Sciatic nerve (tissue), 2 donors: ENCODE measurements at places on chromosomes 3 and 15.

DNA sequence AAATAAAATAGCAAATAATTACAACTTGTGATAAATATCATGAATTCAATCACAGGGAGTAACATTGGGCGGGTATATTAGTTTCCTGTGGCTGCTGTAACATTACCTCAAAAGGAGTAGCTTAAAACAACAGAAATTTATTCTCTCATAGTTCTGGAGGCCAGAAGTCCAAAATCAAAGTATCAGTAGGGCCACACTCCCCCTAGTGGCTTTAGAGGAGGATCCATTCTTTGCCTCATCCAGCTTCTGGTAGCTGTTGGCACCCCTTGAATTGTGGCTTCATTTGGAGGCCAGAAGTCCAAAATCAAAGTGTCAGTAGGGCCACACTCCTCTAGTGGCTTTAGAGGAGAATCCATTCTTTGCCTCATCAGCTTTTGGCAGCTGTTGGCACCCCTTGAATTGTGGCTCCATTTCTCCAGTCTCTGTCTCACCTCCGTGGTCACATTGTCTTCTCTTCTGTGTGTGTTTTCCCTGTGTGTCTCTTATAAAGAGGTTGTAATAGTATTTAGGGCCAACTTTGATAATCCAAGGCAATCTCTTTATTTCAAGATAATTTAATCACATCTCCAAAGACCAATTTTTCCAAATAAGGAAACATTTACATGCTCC is 3.1 kb upstream of the CFAP20DC start:
- DNase-seq: no peak

DNA sequence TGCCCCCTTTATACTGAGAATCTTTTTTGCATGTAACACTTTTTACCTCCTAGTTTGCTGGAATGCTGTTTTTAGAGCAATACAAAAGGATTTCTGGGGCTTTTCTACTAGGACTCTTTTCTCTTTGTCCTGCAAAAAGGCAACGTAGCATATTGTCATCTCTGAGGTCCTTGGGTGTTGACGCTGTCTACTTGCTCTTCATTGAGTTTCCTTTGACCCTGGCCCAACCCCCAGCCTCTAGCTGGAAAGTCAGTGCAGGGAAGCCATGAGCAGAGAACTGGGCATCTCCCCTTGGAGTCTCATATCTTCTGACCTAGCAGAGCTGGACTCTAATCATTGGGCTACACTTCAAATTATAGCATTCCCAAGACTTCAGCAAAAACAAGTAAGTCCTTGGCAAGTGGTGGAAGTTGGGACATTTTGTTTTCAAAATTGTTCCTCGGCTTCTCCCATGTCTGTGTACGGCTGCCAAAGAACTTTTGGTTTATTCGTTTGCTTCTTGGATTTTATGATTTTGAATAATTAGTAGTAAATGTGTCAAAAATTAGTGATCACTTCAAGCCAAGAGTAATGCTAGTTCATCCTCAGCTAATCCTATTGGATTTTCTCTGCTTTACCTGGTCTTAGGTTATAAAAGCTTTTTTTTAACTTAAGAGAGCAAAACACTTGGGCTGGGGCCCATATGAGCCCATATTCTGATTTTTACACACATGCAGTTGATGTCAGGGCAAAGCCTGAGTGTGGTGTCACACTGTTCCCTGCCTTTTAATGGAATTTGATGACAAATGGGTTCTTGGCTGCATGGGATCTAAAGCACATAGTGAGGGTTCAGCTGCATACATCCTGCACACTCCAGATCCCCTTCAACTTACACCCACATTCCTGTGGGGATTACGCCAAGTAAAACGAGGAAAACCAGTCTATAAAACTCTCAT is 419.5 kb upstream of the C2CD4B start:
- no peak for DNase-seq

GRCh38 chr3:27138562-27138961 is 230.6 kb downstream of the NEK10 start:
- no peak for DNase-seq

DNA sequence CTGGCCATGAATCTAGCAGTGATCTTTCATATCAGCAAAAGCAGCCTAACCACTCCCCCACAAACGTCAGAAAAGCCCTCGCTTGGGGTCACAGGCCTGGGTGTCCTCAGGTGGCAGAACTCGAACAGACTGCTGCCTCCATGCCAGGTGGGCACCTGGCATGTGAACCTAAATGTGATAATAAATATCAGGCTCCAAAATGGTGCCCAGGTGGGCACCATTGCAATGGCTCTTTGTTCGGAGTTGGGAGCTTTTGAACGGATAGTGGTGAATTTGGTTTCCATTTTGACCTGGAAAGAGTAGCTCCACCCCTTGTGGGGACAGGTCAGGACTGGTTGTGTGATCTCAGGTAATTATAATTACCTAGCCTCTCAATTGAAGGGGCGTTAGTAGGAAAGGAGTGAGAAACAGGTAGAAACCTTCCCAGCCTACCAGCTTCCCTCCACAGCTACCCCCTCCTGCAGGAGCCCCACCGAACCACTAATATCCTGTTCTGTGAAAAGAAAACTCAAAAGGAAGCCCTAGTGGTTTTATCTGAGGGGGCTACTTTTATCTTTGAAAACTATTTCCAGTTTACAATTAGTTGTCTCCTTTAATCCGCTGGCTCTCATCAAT is 18.1 kb downstream of the MYO1E start:
- no peak for DNase-seq

DNA sequence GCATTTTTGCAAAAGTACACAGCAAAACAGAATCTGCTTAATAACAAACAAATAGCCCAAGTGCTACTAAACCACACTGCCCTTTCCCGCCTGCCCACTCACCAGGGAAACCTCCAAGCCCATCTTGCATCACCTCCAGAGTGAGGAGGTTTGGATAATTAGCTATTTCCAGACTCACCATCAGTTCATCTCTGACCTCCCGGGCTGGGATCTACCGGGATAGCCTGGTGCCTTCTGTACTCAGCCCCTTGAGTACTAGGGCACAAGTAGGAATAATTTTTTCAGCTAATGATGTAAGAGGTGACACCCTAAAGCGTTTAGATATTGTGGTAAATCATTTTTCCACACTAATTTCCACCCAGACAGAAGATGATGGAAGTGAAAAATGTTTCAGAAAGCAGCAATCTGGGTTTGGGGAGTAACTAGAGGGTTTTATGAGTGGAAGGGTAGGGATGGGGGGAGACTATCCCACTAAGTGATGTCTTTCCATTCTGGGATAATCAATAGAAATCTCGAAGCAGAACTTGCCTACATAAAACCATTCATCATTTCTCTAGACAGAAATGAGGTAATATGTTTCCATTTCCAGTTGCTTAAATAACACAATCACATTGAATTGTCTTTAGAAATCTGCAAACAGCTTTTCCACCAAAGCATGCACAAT is 40.9 kb downstream of the TAFA4 start:
- DNase-seq: no peak

- DNase-seq: no peak
Measured at GRCh38 chr3:51684971-51685751, 14.1 kb downstream of the TEX264 start.

DNA sequence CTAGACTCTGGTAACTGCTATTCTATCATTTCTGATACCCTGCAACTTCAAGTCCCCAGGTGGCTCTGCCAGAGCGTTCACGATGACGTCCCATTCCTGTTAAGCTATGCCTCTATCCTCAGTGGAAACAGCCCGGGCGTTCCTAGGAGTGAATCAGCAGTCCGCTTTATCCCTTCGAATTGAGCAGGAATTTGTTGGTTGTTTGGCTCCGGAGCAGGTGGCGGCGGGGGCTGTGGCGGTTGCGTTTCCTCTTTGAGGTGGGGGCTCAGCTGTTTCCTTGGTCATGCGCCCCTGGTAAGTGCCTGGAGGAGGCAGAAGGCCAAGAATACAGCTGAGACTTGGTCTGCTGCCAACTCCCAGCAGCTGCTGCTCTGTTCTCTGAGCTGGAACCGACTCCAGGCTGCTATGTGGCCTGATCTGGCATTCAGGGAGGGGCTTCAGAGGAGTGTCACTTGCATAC is 25.2 kb downstream of the ARPP21 start:
- peak; percentile 61 for DNase-seq

GRCh38 chr3:195907934-195908693 is at the start of gene TNK2:
Gene TNK2 (minus strand): TSS chr3:195908551. CDS start chr3:195888588, 19,963 bp downstream.
- DNase-seq: no peak

DNA sequence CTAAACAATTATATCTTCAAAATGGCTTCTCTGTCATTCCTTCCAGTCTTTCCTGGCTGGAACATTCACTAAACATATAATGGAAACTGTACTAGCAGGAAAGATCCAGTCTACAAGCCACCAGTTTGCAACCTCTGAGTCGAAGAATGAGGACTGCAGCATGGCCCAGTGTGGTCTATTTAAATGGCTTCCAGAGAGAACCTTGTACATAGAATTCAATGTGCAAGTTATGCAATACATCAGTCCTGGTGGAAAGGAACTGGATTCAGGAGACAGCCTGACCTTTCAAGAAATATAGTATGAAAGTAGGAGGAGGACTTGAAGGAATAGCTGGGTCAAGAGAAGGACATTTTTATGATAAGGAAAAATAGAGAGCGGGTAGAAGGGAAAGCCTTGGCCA is 49.9 kb downstream of the NEK10 start:
- no peak for DNase-seq

DNA sequence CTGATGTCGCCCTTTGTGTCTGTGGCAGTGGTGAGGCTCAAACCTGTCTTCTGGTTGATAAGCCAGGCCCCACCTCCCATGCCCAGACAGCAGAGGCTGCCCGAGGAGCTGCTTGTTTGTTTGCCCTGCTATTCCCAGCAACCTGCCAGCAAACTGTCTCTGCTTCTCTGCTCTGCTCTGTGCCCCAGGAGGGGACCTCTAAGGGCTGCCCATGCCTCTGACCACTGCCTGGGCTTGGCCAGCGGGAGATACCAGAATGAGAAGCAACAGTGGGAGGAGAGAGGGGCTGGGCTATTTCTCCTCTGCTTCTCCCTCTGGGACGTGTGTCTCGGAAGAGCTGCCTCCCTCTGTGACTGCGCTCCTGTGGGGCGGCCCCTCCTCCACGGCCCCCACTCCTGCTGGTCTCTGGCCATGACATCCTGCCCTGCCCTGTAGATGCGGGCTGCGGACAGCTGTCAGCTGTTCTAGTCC is 213.1 kb downstream of the RPLP1 start:
- DNase-seq: no peak

DNA sequence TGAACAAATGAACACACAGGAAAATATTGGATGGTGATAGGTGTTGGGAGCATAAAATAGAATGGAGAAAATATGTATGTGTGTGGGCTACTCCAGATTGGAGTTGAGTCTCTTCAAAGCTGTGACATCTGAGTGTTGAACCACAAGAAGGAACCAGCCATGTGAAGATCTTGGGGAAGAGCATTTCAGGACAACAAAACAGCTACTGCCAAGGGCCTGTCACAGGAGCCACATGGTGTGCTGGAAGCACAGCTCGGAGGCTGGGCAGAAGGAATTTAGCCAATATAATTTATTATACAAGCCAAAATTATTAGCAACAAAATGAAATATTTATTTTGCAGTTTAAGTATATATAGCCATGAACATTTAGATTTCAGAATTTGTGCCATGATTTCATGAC is 108.3 kb upstream of the FGF7 start:
- DNase-seq: no peak

DNA sequence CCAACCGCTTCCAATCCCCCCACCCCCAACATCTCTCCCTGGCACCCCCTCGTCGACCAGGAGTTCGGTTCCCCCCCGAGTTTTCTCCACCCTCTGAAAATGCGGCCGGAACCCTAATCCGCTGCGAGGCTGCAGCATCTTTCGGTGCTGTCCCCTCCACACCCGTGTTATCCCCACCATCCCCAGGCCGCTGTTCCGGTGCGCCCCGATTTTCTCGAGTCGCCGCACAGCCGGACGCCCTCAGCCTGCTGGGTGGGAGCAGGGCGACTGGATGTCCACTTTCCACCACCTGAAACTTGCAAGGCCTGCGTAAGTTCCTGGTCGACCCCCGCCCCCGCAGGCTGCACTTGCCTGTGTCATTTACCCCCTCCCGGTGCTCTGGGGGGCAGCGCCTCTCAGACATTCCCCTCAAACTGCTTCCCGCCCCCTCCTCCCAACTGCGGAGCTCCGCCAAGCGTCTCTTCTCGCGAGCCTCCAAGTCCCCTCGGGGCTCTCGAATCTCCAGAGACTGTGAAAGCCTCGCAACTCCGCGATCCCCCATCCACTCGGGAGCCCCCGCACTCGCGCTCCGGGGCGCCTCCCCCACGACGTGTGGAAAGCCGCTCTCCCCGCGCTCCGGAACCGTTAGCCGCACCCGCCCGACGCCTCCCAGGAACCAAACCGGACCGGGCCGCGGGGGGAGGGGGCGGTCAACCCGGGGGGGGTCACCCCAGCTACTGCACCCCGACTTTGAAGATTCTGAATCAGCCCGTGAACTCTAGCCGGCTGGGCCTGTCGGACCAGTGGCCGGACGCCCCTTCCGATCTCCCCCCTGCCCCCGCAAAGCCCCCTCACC is 566 bp downstream of the ETV5 start:
- DNase-seq: peak; percentile 77

GRCh38 chr3:9746330-9746729 is 3.4 kb upstream of the OGG1 start:
- DNase-seq: no peak

GRCh38 chr15:65576664-65577063 is 34.3 kb downstream of the INTS14 start:
- DNase-seq: no peak

GRCh38 chr3:127074900-127075360 is 92.0 kb downstream of the PLXNA1 start:
- DNase-seq: peak; percentile 65

GRCh38 chr3:155316426-155316825 is 22.9 kb upstream of the STRIT1 start:
- no peak for DNase-seq

- DNase-seq: no peak
Measured at GRCh38 chr3:193757457-193757856, 164.4 kb downstream of the OPA1 start.

- DNase-seq: no peak
Measured at GRCh38 chr15:42001236-42001635, 19.6 kb downstream of the PLA2G4E start.

- DNase-seq: no peak
Measured at GRCh38 chr15:65337436-65338070, 33.1 kb downstream of the RNU5B-1 start.

DNA sequence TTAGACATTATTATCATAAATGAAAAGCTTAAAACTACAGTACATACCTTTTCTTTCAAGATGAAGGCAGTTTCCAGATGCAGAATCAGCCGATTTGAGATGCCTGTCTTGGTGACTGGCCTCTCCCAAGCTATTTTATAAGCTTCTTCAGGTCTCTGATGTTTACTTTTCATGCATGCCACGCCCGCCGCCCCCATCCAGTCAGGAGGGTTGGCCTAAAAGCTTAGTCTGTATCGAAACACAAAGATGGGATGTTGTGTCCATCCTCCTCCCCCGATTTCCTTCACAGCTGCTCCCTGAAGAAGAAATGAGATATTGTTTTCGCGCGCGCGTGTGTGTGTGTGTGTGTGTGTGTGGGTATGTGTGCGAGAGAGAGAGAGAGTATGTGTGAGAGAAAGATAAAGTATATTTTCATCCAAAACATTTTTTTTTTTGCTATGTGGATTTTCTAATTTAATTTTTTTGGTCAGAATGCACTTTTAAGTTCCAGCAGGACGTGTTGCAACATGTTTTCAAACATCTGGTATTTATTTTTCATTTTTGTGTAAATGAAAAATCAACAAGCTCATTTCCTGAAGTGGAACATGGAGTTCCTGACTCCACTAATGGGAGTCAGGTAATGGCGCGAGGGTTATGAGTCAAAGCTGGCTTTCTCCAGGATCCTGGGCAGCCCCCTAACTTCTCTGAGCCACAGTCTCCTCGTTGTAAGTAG is at the start of gene APOD:
APOD (minus strand) TSS at position 110 of the 712 bp plus-strand sequence. CDS start 4,479 bp downstream, outside the sequence.
- DNase-seq: peak; percentile 88

GRCh38 chr15:60583194-60583593 is 104.3 kb upstream of the ICE2 start:
- no peak for DNase-seq
